ENCODE measurements at places on chromosomes 1 and 21. TPM values are rescaled to one million over a fixed set of nuclear protein-coding genes. Genes with fewer than 3 reads are reported as not detected.

DNA sequence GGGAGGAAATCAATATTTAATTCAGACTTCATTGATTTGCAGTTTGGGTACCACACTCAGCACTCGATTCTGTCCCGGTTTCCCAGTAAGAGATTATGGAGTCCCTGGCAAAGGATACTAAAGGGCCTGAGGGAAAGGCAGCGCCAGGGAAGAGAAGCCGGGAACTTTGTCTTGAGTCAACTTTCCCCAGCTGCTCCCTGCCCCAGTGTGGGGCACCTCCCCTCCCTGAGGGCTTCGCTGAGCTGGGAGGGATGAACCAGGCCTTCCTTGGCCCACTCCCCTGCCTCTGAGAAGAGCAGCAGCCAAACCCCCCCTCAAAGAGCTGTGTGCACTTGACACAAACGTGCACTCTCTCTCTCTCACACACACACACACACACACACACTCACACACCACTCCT, 32.6 kb downstream of the OPTC start:
- DNase-seq, result no peak

DNA sequence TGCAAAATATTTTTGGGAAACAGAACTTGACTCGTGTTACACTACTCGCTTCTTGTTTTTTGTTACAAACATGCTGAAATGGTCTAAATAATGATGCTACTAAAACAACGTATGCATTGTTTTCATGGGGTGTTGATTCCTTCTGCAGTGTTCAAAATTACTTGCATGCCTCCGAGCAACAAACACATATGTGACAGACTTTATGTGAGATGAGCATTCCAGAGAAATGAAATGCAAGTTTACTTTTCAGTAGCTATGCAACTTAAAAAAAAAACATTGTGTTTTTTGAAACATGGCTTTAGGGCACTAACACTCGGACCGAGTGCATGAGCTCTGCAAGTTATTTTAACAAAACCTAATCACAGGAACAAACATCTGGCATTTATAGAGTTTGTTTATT, 84.8 kb downstream of the CAMTA1 start:
- no peak for DNase-seq

COL24A1 gene
- 6.7 TPM for total RNA-seq

DNA sequence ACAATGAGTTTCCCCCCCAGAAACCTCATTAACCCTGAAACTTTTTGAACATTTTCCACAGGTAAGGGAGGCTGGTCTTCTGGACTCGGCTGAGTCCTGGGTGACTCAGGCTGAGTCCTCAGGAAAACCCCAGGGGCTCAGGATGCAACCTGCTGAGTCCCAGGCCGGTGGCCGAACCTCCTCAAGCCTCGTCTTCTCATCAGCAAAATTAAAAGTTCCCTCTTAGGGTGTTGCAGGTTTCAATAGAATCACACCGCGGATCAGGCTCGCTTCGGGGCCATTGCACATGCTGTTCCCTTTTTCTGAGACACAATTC, 35.0 kb upstream of the GRHL3 start:
- DNase-seq, result no peak

OR14K1 gene
- total RNA-seq, result 0.81 TPM

DNA sequence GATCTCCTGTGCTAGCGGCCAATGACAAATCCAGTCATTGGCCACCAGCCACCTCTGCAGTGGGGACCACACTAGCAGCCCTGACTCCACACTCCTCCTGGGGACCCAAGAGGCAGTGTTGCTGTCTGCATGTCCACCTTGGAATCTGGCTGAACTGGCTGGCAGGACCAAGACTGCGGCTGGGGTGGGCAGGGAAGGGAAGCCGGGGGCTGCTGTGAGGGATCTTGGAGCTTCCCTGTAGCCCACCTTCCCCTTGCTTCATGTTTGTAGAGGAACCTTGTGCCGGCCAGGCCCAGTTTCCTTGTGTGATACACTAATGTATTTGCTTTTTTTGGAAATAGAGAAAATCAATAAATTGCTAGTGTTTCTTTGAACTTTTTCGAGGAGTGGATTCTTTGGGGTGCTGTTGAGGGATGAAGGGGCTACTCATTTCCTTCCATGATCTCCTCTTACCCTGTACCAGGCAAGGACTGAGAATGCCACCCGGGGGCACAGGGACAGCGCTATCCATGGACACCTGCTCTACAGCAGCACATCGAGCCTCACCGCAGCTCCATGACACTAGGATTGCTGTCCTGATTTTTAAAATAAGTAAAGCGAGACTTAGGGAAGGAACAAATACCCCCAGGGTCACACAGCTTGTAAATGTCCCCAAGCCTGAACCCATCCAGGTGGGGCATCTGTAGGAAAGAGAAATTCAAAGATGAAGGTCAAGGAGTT, 44.7 kb downstream of the TNNT2 start:
- no peak for DNase-seq

Data from hematopoietic multipotent progenitor cell (in vitro differentiated cells).